Activated naive CD8-positive, alpha-beta T cell treated with anti-CD3 and anti-CD28 coated beads, Interleukin-2, amount 10 ng/mL, durations not matched to agents 7 days and 5 days (primary cell): ENCODE measurements at places on chromosomes 1 and 21. TPM values are rescaled to one million over a fixed set of nuclear protein-coding genes. Genes with fewer than 3 reads are reported as not detected.

GRCh38 chr1:214935258-214935657 lies 147.3 kb upstream of the KCNK2 start:
- DNase-seq = no peak

DNA sequence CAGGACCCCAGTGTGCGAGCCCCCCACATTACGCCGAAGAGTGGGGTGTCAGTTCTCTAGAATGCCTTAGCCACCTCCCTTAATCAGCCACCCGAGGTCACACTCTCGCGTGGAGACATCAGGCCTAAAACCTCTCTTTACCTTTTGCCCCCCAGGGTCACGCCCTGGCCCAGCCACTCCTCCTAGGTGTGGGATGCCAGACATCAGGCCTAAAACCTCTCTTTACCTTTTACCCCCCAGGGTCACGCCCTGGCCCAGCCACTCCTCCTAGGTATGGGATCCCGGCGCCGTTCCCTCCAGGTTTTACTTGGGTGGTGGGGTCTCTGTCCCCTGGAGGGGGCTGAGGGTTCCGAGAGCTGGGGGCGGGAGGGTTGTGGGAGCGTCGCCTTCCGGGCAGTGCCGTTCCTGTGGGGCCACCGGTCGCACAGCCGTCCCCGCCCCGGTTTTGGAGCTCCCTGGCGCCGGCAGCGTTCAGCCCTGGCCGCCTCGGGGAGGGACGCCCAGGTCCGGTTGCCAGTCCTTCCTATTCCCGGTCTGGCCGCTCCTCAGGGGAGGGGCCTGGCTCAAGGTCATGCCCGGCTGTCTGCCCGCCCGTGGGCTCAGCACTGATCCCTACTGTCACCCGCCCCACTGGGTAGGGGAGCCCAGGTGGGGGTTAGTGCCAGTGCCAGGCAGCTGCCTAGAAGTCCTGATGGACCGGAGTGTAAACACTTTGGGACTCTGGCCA lies 882 bp downstream of the VPS13D start:
- no peak for DNase-seq

DNA sequence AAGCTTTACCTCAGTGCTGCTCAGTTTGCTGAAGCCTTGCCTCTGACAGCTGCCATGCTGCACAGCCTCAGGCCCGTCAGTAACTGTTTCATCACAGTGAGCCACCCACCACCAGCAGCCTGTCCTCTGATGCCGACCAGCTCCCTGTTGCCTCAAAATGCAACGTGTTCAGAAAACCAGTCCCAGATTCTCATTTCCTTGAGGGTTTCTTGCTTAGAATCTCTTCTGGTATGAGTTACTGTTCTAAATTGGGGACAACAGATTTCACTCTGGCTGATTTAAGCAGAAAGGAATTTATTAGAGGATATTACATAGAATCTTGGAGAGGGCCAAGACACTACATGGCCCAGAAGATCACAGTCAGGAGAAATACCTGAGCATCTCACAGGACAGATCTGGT lies 11.0 kb downstream of the UBL4B start:
- no peak for DNase-seq

DNA sequence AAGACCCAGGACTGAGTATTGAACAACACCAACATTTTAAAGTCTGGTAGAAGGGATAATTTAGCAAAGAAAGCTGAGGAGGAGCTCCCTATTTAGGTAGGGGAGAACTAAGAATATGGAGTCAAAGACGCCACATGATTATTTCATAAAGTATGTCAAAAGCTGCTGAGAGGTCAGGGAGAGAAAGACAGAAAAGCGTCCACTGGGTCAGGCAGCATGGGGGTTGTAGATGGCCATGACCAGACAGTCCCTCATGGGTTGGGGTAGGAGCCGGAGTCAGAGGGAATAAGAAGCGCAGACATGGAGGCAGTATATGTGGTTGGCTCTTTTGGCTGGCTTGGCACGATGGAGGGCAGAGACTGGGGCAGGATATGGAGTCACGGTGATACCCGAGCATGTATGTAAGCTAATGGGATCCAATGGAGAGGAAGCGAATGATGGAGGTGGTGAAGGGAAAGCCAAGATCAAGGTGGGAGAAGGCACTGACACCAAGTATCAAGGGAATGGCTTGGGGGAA lies 4.8 kb downstream of the C1orf115 start:
- no peak for DNase-seq

GRCh38 chr21:45455674-45456583 lies 51.0 kb downstream of the COL18A1 start:
- no peak for DNase-seq

GRCh38 chr1:248622570-248623001 lies 12.3 kb downstream of the OR2T11 start:
- DNase-seq = no peak

DNA sequence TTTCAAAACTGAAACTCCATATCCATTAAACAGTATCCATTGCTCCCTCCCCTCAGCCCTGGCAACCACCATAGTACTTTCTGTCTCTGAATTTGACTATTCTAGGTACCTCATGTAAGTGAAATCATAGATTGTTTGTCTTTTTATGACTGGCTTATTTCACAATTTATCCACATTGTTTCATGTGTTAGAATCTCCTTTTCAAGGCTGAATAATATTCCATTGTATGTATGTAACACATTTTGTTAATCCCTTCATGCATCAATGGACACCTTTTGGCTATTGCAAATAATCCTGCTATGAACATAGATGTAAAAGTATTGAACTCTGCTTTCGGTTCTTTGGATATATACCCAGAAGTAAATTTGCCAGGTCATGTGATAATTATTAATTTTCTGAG lies 37.5 kb downstream of the AGO3 start:
- DNase-seq = no peak

DNA sequence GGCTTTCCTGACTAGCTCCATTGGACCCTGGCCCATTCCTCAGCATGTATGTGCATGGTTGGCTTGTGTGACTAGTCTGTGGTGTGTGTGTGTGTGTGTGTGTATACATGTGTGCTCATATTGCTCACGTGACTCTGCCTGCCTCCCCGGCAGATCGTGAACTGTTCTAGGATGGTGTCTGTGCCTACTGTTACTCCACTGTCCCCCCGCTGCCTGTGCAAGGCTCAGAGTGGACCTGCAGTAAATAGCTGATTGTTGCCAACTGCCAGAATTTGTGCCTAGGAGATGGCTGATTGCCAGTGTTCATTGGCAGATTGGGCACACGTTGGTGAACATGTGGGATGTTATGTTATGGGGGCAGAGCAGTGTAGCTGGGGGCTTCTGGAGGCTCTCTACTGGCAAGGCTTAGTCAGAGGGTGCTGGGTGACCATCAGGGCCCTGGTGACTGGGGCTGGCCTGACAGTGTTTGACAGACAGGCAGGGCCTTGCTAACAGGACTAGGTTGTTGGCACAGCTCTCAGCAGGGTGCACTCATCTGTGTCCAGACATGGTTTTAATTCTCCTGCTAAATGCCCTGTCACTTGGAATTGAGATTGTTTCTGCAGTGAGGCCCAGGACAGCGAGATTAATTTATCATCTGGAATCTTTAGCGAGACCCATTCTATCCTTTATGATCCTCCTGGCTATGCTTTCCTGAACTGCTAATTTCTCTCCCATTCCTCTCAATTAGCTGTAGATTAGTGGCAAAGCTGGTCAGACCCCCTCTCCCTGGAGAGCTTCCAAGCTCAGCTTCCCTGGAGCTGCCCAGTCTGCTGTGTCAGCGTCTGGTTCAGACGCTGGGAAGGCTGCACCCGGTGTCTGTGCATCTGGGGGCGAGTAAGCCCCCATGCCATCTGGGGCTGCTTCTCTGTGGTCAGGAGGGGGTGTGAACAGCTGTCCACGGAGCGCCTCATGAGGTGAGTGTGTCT lies 20.8 kb downstream of the SLC6A17 start:
- DNase-seq = no peak

DNA sequence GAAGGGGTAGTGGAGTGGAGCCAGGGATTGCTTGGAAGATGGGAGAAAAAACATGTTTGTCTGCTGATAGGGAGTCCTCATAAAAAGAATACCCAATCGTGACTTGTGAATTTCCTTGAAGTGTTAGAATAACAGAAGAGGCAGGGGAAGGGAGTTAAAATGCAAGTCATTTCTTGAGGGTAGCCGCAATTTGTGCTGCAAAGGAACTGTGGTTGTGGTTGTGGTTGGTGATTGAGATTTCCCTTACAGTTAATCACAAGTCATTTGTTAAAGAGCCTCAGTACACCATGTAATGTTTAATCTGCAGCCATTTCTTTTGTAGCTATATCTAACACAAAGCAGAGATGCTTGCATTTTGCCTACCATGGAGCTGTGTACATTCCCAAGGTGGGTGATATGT lies 38.5 kb upstream of the EGLN1 start:
- DNase-seq = peak; percentile 36

RIT1 gene
- 31.3 TPM for total RNA-seq

GRCh38 chr1:6488602-6489382 lies 2.7 kb downstream of the PLEKHG5 start:
- no peak for DNase-seq

- DNase-seq = no peak
Measured at GRCh38 chr1:91844862-91845528, 41.0 kb downstream of the TGFBR3 start.

DCDC2B gene
- total RNA-seq = 0.22 TPM

C1orf94 gene
- total RNA-seq = not detected

GRCh38 chr1:92031281-92032110 lies 1.7 kb downstream of the EPHX4 start:
- no peak for DNase-seq
